Kidney capillary endothelial cell (primary cell): ENCODE measurements at places on chromosomes 12 and 14.

DNA sequence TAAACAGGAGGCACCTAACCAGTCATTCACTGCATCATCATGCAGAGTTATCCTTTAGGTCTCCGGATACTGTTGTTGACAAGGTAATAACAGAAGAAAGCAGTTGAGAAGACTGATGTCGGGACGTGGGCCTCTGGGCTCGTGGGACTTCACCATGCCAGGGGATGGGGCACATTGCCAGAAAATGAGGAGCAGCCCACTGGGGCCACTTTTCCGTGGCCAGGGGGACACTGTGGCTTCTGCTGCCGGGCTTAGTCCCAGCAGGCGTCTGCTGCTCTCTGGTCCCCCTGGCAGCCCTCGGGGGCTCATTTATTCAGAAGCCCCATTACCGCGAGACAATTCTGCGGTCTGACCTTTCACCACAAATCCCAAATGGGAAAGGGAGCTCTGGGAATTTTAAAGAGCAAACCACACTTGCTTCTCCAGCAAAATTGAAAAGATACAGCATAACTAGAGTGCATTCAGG, 201.2 kb downstream of the DAD1 start:
- DNase-seq, result no peak

- no peak for DNase-seq
Observed at GRCh38 chr12:9741726-9742125, 8.8 kb upstream of the CLECL1 start.

DNA sequence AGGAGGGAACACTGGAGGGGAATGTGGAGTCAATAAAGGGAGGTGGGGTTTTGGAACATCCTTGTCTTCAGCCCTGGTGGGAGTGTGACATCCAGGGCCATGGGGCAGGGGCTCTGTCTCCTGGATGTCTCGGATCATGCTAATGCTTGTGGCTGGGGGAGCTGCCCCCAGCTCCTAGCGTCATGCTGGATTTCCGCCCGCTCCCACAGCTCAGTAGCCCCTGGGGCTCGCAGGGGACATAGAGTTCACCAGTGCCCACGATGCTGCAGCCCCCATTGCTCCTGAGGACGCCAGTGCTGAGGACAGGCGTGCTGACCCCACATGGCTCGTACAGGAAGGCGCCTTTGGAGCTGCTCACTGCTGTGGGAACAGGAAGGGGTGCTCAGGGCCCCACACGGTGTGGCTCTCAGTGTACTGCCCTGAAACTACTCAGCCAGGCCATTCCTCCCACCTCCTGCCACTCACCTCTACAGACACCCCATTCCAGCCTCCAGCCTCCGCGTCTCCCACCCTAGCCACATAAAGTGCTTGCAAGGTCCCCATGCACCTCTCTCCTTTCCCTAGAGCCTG, 9.5 kb upstream of the KRT84 start:
- no peak for DNase-seq

DNA sequence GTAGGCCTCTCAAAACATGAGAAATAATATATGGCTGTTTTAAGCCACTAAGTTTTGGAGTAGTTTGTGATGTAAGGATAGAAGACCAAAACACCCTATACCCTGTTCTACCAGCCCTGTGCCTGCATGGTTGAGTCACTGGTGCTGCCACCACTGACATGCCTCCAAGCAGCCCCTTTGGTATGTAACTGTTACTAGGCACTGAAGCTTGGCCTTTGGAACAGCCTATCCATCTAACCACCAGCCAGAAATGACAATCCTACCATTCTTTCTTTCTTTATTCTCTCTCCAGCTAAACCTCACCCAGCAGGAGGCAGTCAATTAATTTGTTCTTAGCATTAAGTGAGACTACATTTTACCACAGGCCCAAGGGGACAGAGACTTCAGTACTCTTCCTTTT, 240.3 kb downstream of the MSRB3 start:
- no peak for DNase-seq

DNA sequence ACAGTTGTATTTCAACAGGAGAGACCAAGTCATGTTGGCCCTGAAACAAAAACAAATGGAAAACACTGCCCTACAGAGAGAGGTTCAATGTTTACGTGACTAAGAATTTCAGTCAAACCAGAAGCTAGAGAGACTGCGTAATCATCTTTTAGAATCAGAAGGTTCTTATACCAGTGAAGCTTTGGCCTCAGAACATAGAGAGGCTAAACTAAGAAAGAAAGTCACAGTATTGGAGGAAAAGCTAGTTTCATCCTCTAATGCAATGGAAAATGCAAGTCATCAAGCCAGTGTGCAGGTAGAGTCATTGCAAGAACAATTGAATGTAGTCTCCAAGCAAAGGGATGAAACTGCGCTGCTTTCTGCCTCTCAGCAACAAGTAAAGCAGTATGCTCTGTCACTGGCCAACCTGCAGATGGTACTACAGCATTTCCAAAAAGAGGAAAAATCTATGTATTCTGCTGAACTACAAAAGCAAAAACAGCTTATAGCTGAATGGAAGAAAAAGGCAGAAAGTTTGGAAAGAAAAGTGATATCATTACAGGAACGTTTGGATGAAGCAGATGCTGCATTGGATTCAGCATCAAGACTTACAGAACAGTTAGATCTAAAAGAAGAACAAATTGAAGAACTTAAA, 32.5 kb upstream of the NUAK1 start:
- DNase-seq, result no peak

DNA sequence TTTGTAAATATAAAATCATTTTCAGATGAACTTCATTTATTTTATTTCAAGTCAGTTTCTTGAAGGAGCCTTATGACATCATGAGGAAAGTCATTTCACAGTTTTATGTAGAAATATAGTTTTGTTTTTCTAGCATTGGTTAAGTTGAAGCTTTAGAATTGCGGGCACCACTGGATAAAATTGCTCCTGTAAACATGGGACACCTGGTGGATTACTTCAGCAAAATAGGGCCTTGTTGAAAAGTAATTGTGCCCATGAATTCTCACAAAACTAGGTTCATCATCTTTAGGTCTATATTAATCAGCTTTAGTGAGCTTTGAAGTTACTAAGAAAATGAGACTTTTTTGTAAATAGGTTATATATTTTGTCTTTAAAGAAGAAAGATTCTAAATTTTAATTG, 25.3 kb downstream of the CNTN1 start:
- no peak for DNase-seq

GRCh38 chr12:30753751-30754382, 884 bp downstream of the CAPRIN2 start:
- DNase-seq, result peak; percentile 8

DNA sequence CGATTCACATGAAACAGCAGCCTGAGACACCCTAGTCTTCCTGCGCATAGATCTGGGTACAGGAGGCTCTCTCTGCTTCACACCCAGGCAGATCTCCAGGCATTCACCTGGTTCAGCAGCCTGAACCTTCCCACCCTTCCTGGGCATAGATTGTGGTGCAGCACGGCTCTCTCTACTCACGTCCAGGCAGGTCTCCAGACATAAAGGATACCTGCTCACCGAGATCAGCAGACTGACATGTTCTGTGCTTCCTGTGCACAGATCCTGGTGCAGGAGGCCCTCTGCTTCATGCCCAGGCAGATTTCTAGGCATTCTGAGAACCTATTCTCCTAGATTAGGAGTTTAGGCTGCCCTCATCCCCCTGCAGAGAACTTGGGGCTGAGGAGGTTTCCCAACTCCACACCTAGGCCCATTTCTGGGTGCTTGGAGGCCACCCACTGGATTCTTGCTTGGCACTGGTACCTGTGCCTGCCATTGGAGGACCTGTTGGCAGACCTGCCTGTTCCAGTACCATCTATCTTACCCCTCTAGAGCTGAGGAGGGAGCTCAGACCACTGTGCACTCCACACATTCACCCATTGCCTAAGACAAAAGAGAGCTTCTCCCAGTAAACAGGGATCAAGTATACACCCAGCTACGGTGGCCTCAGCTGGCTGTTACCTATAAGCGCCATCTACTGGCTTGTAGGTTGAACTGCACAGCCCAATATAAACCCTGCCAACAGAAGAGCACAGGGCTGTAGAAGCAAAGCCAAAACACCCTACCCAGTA, 28.0 kb upstream of the GARIN6 start:
- DNase-seq, result no peak

GRCh38 chr12:108596854-108597558, 878 bp downstream of the TMEM119 start:
- no peak for DNase-seq

- no peak for DNase-seq
Observed at GRCh38 chr12:120822832-120823503, 81.2 kb downstream of the SPPL3 start.

DNA sequence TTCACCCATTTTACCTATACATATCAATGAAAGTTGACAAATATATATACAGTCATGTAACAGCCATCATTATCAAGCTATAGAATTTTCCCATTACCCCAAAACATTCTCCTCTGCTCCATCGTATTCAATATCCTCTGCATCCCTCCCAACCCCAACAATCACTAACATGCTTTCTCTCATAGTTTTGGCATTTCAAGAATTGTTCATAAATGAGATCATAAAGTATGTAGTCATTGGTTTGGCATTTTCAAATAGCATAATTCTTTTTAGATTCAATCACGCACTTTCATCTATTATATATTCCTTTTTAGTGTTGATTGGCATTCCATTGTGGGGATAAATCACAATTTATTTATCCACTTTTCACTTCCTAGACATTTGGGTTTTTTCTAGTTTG, 866.0 kb upstream of the TMEM132C start:
- DNase-seq, result no peak

- no peak for DNase-seq
Observed at GRCh38 chr12:5492562-5492961, 60.7 kb downstream of the NTF3 start.

- no peak for DNase-seq
Observed at GRCh38 chr14:104917993-104918392, 6.7 kb upstream of the PLD4 start.

- DNase-seq, result no peak
Observed at GRCh38 chr14:65301862-65302539, 110.5 kb upstream of the FUT8 start.

GRCh38 chr12:122981036-122981471, 573 bp downstream of the ARL6IP4 start:
- DNase-seq, result peak; percentile 31

DNA sequence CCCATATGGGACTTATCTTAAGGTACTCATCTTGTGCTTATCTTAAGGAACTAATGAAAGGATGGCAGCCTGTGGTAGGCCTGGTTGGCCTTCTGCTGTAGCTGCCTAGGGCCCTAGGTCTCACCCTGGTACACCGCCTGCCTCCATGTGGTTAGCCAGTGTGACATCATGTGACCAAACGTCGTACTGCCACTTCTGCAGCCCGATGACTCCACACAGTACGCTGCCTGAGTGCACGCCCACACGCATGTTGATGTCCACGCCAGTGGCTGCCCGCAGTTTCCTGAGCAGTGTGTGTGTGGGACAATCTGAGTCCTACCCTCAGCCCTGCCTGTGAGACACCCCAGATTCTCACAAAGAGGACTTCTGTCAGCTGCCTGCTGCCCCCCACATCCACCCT, 5.1 kb downstream of the ADCY4 start:
- DNase-seq, result no peak

DNA sequence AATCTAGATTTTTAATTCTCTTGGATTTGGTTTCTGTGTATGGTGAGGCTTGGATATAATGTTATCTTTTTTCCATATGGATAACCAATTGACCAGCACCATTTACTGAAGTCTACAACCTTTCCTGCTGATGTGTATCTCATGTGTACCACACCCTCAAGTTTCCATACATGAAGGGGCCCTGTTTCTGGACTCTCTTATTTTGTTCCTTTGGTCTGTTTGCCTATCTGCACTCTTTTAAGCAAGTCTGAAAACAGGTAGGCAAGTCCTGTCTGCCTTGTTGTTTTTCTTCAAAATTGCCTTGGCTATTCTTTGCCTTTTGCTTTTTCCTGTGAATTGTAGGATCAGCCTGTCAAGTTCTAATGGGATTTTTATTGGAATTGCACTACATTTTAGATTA, 44.6 kb downstream of the MAX start:
- no peak for DNase-seq

GRCh38 chr12:116599285-116600136, 40.3 kb downstream of the MAP1LC3B2 start:
- peak; percentile 50 for DNase-seq

DNA sequence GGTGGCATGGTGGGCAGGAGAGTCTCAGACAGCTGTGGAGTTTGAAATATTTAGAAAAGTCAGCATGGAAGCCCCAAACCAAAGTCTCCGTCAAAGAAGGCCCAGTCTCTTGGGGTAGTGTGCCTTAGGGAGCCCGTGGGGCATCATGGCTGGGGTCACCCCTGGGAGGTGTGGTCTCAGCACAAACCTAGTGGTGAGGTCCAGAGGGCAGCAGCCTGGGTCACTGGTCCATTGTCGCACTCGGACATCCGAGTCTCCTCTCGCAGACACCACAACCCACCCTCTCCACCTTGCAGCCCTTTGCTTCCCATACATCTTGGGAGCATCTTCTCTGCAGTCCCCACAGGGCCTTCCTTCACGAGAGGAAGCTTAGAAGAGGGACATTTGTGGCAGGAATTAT, 588.0 kb upstream of the TMEM132C start:
- DNase-seq, result no peak

GRCh38 chr12:71159264-71159663, 1.5 kb upstream of the TSPAN8 start:
- no peak for DNase-seq

- DNase-seq, result no peak
Observed at GRCh38 chr14:36505181-36505815, 14.7 kb downstream of the NKX2-1 start.

- no peak for DNase-seq
Observed at GRCh38 chr14:94638339-94638738, 26.1 kb downstream of the SERPINA3 start.

DNA sequence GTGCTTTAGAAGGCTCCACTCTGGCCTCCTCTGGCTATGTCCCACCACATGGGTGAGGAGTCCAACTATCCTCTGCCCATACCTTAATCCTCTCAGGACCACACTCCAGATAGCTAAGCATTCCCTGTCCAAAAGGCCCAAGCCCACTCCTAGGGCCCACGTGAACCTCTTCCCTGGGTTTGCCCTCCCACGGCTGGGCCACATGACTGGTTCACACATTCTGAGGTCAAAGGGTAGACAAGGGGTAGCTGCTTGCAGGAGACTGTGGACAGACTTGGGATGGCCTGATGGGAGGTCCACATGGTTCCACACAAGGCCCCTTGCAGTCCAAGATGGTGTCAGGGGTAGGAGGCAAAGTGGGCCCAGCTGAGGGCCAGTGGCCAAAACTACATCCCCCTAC, 6.0 kb upstream of the PCK2 start:
- DNase-seq, result no peak

- no peak for DNase-seq
Observed at GRCh38 chr12:2112401-2112800, 59.6 kb downstream of the CACNA1C start.

DNA sequence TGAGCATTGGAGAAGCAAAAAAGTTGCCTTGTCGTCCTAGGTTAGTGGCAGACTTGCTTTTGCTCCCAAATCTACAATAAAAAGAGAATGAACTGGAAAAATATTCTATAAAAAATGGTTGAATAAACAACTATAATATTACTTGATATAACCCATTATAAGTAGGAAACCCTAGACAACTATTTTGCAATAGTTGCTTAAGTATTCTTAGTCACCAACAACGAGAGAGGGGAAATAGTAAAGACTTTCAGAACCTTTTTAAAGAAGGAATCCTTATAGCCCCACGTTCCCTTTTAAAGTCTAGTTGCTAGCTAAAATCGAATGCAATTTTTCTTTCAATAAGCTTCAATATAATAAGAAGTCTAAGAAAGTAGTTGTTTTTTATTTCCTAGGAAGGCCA, 17.5 kb downstream of the AQP6 start:
- DNase-seq, result no peak

- no peak for DNase-seq
Observed at GRCh38 chr14:92563359-92563758, 49.8 kb downstream of the RIN3 start.
